Natural killer cell treated with Interleukin-12 subunit alpha and Interleukin-12 subunit beta and Interleukin-15 and Interleukin-18, amount 100 ng/mL, for 72 hours (primary cell): ENCODE measurements at places on chromosomes 7 and 10. TPM values are rescaled to one million over a fixed set of nuclear protein-coding genes. Genes with fewer than 3 reads are reported as not detected.

The AGR3 gene
- not detected for total RNA-seq

The TNS3 gene
- 0.50 TPM for total RNA-seq

- no peak for DNase-seq
These were observed 190.5 kb downstream of the HECW1 start for GRCh38 chr7:43302773-43303460.

GRCh38 chr10:94683214-94684054 lies at the start of gene CYP2C18:
Gene CYP2C18, plus strand, starts transcription at chr10:94683729. Its CDS starts 91 bp downstream, at chr10:94683820.
- DNase-seq = no peak

- DNase-seq = no peak
These were observed 280.6 kb downstream of the TFEC start for GRCh38 chr7:115749924-115750323.

GRCh38 chr7:127391591-127392181 lies 822 bp downstream of the ZNF800 start:
- peak; percentile 72 for DNase-seq

- no peak for DNase-seq
These were observed 129.1 kb upstream of the AMPH start for GRCh38 chr7:38760226-38760625.

- no peak for DNase-seq
These were observed 45.3 kb downstream of the PDLIM1 start for GRCh38 chr10:95245425-95246055.

The GLI3 gene
- total RNA-seq = 0.25 TPM

The STEAP1 gene
- total RNA-seq = 37.2 TPM

The TMEM139 gene
- not detected for total RNA-seq

GRCh38 chr7:25884265-25884828 lies 267.7 kb upstream of the NFE2L3 start:
- DNase-seq = no peak

GRCh38 chr7:30971840-30972563 lies 8.2 kb downstream of the GHRHR start:
- no peak for DNase-seq

The AKR1B15 gene
- not detected for total RNA-seq

- DNase-seq = no peak
These were observed 3.7 kb downstream of the TMEM140 start for GRCh38 chr7:135151533-135151932.

DNA sequence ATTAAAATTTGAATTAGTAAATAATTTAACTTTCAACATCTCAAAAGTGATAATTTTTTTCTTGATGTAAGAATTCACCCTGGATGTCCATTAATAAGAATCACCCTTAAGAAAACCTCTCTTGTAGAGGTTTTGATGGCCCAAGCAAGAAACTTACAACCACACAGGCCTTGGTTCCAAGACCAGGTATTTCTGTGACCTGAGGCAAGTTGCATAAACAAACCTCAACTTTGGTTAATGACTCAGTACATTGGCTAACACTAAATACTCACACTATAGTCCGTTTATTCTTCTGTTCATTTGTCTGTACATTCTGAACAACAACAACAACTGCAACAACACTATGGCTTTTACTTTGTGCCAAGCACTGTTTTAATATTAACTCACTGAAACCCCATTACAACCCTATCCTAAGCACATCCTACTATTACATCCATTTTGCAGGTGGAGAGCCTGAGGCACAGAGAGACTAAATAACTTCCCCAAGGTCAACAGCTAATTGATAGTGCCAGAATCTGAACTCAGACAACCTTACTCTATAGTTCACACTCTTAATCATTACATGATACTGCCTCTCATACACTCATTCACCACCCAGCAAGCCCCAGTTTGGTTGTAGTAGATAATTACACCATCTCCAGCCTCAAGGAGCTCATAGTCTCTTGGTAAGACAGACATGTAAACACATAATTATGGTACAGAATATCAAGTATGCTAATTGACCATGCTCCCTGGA lies 6.6 kb downstream of the ANK3 start:
- no peak for DNase-seq

DNA sequence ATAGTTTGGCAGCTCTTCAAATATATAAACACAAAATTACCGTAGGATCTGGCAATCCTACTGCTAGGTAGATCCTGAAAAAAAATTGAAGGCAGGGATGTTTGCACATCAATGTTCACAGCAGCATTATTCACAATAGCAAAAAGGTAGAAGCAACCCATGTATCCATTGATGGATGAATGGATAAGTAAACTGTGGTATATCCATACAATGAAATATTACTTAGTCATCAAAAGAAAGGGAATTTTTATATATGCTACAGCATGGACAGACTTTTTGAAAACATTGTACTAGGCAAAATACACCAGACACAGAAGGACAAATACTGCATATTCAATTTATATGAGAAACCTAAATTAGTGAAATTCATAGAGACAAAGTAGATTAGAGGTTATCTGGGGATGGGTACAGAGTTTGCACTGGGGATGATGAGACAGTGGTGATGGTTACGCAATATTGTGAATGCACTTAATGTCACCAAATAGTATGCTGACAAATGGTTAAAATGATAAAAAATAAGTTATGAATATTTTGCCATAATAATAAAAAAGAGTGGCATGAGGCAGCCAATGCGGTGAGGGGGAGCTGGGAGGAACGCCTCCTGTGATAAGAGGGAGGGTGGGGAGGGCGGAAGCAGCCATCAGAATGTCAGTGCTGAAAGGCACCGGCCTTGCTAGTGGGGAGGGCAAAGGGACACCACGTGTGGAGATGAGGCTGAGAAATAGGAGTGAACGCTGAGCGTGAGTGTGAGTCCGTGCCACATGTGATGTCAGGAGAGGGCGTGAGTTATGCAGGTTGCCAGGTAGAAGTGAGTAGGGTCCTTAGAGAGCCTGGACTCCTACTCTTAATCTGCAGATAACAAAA lies 386.1 kb upstream of the PODXL start:
- no peak for DNase-seq

The TSPAN14 gene
- 56.5 TPM for total RNA-seq

The POLR2J2 gene
- 17.7 TPM for total RNA-seq

DNA sequence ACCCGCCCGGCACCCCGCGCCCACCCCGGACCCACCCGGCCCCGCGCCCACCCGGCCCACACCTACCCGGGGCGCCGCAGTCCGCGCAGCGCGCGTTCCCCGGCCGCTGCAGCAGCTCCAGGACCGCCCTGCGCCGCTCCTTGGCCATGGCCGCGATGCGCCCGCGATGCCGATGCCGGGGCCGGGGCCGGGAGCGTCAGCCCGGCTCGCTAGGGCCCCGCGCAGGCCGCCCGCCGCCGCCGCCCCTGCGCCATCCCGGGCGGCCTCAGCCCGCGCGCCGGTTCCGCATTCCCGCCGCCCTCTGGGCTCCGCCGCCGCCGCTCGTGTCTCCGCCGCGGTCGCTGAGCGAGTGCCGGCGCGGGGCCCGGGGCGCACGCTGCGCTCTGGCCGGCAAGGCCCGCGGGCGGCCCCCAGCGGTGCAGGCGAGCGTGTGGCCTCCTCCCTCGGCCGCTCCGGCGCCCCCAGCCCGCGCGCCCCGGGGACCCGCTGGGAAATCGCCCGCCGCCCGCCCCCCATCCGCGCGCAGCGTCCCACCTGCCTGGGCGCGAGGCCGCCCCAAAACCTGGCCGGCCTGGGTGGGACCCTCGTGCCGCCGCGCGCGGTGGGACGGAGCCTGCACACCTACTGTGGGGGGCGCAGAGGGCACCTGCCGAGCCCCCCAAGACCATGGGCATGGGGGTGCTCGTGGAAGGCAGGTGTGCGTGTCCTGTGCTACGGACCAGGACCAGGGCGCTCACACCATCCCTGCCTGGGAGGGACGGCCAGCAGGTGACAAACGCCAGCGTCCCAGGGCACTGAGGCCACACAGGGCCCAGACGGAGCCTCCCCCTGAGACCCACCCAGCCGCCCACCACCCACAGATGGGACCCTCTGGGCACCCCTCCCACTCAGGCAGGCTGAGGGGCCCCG lies at the start of gene ADAP1:
TSS of gene ADAP1 (minus strand) at position 351 of the 909 bp plus-strand sequence. CDS start at position 148, 203 bp downstream.
- DNase-seq = peak; percentile 78

- DNase-seq = no peak
These were observed 16.2 kb upstream of the SLC26A4 start for GRCh38 chr7:107644309-107644974.

The FOXK1 gene
- total RNA-seq = 48.1 TPM

GRCh38 chr7:80552031-80552694 lies 40.3 kb upstream of the GNAT3 start:
- DNase-seq = no peak

DNA sequence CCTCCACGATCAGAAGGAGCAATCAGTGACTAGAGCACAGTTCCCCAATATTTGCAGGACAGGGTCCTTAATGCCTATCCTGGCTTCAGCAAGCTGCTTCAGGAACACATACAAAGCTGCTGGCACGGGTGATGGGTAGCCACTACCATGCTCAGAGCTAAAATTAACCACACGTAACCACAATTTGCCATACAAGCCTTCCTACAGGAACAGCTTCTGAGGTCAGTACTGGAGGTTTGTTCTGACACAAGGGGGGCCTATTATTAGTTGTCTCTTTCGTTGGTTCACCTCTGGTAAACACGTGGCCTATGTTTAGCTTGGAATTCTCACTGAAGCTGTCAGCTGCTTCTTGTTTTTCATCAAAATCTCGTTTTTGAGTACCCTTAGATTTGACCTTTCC lies 41.1 kb downstream of the ZNF248 start:
- no peak for DNase-seq
